ENCODE measurements at places on chromosomes 3 and 15. TPM values are rescaled to one million over a fixed set of nuclear protein-coding genes. Genes with fewer than 3 reads are reported as not detected.

DNA sequence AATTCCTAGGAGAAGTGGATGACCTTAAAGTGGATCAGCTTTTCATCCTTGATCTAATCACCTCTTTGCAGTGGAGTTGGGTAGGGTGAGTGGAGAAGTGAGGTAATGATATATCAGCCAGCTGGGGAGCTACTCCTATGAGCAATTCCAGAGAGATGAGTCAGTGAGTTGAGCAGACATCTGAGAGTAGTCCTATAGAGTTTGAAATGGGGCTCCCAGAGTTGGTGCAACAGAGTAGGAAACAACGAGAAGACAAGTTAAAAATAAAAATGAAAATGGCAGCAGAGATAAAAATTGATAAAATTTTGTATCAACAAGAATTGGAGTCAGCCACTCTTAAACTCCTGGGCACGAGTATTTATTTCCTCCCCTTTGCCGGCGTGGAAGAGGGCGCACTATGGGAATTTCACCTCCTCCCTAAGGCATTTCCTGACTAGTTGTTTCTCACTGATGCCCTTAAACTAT is 150.8 kb upstream of the DPH6 start:
- DNase-seq = peak; percentile 71

GRCh38 chr15:32098033-32098432 is 67.7 kb downstream of the CHRNA7 start:
- no peak for DNase-seq

GRCh38 chr15:60646595-60646994 is 167.7 kb upstream of the ICE2 start:
- DNase-seq = no peak

Gene GP9
- not detected for total RNA-seq

DNA sequence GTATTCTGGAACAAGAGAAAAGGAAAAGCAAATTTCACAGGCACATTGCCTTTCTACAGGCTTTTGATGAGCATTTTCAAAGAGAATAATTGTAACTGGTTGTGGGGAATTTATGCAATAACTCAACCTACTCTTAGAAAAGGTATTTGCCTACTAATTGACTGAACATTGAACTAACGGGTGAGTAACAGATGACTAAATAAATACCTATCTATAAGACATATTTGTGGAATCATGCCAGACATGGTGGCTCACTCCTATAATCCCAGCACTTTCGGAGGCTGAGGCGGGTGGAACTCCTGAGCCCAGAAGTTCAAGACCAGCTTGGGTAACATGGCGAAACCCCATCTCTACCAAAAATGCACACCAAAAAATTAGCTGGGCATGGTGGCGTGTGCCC is 367.7 kb downstream of the CGGBP1 start:
- DNase-seq = no peak

DNA sequence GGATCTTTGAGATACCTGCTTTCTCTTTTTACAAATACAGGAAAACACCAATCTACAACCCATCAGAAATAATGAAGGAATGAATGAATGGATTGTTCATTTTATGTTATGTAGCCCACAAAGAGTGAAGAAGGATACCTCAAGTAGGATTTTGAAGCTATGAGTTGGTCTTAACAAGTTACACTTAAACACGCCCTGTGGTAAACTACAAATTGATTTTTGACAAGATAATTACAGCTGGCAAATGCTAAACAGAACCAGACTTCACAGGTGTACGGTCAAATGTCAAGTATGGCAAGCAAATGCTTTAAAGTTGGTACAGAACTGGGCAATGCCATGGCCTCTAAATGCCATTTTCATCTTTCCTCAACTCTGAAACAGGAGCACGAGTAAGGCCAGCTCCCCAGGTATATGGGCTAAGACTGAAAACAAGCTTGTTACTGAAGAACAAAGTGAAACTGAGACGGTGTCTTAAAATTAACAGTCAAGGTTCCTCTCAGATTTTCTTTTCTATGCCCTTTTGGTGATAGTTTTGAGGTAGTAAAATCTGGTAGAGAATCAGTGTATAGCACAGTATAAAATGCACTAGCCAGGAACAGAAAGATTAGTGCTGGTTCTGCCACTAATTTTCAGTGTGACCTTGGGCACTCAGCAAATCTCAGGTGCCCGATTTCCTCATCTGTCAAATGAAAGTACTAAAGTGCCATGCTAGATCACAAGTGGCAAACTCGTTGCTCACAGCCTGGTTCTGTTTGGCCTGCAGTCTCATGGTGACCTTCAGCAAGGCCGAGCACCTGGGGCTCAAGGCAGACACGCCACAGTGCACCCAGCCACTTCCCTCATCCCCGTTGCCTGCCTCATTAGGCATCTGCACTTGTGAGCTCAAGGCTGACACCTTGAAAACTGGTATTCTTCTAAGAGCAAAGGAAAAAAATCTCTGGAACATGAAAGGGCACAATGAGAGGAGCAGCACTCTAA is 9.5 kb downstream of the RUVBL1 start:
- no peak for DNase-seq

GRCh38 chr3:196604548-196604947 is 34.9 kb upstream of the NRROS start:
- DNase-seq = no peak

DNA sequence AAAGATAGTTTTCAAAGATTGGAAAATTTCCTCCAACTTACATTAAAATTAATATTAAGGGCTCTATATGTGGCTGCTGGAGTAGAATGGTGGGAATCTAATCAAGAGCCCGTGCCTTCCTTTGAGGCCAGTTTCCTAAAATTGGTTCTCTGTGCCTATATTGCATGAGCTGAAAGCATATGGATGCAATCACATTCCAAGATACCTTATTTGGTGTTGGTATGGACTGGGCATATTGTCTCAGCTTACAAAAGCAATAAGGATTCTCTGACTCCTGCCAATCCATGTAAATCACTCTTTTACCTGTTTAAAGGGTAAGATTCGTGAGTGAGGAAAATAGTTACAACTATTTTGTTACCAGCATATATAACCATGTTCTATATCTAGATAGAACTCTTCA is 111.6 kb downstream of the GREM1 start:
- DNase-seq = no peak

Gene CATSPER2
- 1.4 TPM for total RNA-seq

- DNase-seq = no peak
Observed at GRCh38 chr3:195550723-195551122, 7.6 kb upstream of the PPP1R2 start.

DNA sequence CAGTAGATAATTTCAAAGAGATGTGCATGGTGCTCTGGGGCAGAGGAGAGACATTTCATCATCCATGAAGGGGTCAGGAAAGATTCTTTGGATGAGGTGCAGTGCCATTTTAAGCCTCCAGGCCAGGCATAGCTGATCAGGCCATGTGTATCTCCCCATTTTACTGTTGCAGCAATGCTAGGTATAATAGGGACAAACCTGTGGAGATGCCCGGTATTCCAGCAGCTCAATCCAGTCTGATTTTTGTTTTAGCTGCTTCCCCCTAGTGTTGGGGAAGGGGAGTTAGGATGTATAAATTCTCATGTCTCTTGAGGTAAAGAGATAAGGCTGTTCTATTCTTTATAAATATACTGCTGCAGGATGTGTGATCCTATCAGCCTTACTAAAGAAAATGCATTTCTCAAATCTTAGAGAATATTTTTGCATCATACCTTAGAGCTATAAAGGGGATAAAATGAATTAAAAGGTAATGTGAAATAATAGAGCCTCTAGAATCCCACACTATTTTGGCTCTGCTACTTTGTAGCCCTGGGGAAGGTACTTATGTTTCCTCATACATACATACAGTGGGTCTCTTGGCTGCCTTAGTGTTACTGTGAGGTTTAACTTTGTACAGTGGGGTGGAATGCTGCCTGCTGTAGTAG is 5.2 kb downstream of the CDV3 start:
- DNase-seq = no peak

Data from SJCRH30 (cell line).